NCI-H345 (cell line): ENCODE measurements at places on chromosomes 7 and 10.

- no peak for DNase-seq
Observed at GRCh38 chr10:36802490-36803153, 322.8 kb upstream of the ANKRD30A start.

GRCh38 chr7:127895814-127896280 lies 135.4 kb downstream of the LRRC4 start:
- no peak for DNase-seq

DNA sequence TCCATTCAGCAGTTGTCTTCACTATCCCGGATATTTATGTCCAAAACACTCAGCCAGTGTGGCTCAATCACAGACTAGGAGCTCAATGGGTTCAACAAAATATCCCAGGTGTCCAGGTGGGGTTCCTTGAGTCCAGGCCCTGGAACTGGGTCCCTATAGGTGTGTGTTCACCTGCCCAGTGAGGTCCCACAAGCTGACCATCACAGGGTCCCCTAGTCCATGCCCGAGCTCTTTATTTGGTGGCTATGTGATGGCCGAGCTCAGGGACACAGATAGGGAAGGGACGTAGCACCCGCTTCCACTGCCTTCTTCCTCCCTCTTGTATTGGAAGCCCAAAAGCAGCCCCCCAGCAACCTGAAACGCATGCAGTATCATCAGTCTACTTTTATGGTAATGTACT lies 78.9 kb upstream of the DDC start:
- no peak for DNase-seq

DNA sequence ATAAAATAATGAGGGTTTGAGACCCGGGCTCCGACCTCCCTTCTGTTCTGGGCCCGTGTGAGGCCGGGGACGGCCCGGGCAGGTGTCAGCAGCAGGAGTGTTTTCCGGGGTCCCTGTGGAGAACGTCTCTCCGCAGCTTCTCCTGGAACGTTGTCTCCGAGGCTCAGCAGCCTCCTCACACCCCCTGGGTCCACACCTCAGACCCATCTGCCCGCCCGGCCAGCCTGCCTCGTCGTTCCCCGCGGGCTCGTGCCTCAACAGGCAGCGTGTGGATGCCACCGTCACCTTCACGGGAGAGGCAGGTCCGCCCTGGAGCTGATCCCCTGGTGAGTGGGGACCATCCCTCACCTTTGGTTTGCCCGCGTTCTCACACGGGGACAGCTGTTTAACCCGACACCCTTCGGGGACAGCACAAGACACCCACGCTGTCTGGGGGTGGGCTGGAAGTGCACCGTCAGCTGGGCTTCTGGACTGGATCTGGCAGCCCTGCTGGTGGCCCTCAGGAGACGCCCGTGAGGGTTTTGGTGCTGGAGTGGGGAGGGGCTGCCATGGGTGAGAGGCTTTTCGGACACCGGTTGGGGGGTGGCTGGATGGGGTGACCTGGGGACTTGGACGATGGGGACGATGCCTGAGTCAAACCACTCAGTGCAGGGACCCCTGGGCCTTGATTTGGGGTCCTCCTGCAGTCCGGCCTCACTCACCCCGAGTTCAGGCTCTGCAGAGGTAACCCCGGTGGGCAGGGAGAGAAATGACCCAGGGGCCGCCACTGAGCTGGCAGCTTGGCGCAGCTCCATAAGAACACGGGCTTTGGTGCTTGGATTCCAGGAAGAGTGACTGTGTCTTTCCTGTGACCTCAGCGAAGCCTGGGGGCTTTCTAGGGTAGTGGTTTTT lies 131.7 kb downstream of the DNAJB6 start:
- no peak for DNase-seq
